ENCODE measurements at places on chromosomes 7 and 10. TPM values are rescaled to one million over a fixed set of nuclear protein-coding genes. Genes with fewer than 3 reads are reported as not detected.

ERVW-1 gene
- total RNA-seq, result not detected

OR6B1 gene
- total RNA-seq, result not detected

FAM13C gene
- total RNA-seq, result 7.8 TPM

PTPN20 gene
- total RNA-seq, result 14.3 TPM

- DNase-seq, result no peak
Measured at GRCh38 chr7:97167176-97167575, 49.7 kb downstream of the SDHAF3 start.

DNA sequence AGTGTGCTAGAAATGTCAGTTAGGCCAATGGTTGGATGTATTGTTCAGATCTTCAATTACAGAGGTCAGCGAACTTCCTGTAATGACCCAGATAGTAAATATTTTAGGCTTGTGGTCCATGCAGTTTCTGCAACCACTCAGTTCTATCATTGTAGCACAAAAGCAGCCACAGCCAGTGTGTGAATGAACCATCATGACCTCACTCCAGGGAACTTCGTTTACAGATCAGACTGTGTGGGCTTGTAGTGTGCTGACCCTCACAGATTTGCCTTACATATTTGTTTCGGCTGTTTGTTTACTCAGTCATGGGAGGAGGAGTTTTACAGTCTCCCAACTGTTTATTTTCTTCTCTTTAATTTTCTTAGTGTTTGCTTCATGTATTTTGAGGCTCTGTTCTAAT, 55.4 kb downstream of the LANCL2 start:
- no peak for DNase-seq

DNA sequence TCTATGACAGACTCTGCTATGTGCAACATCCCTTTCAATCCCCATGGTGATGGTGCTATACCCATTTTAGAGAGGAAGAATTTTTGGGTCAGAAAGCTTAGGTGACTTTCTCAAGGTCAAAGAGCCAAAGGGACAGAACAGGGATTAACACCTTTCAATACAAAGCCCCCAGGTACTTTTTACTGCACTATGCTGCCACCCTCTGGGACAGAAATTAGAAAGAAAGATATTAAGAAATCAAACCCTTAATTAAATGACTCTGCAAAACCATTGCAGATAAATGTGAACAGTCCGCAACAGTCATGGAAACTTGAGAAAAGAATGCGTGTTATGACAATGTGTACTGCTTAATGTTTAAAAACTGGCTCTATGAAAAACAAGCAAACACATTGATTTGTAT, 673.7 kb downstream of the MAGI2 start:
- DNase-seq, result no peak

GRCh38 chr10:110566472-110567200, 859 bp upstream of the SMC3 start:
- no peak for DNase-seq

DNA sequence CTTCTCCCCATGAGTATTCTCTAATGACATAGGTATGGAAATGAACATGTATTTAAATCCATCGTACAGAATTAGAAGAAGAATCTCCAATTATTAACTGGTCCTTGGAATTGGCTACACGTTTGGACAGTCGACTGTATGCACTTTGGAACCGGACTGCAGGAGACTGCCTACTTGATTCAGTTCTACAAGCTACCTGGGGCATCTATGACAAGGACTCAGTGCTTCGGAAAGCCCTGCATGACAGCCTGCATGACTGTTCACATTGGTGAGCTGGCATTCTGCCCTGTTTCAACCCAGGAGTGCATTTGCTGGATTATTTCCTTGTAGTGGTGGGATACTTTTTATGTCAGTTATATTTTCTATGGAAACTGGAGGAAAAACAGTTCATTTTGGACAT, 32.2 kb downstream of the ZRANB1 start:
- no peak for DNase-seq

DNA sequence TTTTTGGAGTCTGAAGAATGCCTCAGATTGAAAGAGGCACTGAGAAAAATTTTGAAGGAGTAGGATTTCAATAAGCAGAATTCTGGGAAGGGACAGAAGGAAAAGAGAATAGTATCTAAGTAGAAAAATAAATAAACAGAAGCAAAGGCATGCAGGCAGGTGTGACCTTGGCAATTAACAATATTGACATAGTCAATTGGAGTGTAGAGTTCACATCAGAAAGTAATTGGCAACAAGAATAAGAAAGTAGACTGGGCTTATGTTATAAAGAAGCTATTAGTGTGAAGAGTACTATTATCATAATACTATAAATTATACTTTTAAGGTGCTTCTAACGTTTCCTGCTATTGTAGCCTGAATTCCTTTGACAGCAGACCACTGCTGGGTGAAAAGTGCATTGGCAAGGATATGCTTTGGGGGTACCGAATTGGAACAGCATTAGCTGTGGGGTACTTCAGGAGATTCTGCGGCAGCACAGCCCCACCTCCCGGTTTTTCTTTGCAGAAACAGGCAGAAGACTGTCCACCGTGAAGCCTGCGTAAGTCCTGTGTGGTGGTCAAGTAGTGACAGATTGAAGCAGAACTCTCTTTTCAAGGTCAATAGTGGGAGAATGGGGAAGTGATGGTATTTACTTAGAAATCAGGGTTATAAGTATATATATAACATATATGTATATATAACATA, 357.0 kb downstream of the THSD7A start:
- DNase-seq, result no peak

GRCh38 chr10:62062752-62063512, 161.4 kb downstream of the ARID5B start:
- DNase-seq, result no peak

DNA sequence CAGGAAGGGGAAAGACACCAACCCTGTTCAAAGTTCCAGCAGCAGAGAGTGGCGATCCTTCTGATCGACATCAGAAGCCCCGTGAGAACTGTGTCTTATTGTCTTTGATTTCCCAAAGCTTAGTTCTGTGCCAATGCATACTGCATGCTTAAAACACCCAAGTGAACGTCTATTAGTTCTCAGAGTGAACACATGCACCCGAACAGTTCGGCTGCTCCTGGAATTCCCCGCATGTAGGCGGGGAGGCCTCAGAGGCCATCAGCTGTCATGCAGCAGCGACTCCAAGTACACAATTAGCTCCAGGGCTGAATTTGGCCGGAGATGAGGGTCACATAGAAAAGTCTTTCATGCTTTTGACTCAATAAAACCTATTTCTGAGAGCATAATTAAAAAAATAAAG, 276.9 kb downstream of the ZMYND11 start:
- no peak for DNase-seq

DNA sequence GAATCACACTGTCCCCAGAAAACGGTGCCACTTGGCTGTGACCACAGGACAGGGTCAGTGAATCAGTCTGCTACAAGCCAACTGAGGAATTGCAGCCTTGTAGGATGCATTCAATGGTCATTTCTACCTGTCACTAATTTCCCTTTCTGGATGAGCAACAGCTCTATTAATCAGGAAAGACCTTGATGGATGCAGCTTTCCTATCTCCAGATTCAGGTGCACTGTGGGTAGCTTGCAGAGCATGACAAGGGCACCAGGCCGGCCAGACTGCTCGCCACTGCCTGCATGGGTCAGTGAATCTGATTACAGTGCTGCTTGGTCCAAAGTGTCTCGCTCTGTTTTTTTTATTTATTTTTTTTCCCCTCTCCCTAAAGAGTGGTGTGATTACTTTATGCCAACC, 506.8 kb upstream of the AUTS2 start:
- DNase-seq, result no peak

GRCh38 chr10:102650655-102651454, 6.6 kb downstream of the TRIM8 start:
- no peak for DNase-seq

DNA sequence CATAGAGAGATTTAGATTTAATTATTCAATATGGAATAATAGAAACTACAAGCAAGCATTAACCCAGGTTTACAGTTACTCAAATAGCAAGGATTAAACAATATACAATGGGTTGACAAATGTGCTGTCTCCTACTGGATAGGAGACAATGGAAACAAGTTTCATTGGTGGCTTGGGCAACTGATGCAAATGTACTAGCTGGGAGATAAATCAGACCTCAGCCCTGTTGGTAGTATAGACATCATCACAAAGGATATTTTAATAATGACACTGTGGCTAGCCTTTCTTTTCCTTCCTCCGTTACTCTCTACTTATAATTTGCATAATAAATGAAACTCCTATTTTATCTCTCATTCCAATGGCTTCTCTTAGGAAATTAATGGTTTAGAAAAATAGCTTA, 96.5 kb upstream of the DKK1 start:
- DNase-seq, result no peak

DNA sequence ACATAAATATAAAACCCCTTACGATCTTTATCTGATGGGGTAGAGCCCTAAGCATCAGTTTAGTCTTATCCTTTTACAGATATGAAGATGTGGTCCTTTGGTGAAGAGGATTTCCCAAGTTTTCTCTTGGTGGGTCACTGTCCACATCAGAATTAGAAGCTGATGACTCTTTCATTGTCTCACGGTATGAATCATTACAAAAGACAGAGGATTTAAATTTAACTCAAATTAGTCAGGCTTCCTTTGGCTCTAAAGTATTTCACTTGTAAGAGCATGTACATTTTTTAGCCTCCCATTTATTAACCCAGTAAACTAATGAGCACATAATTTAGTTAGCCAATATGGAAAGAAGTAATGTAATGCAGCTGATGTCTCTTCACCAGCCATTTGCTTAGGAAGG, 49.9 kb upstream of the TMEM26 start:
- no peak for DNase-seq

DNA sequence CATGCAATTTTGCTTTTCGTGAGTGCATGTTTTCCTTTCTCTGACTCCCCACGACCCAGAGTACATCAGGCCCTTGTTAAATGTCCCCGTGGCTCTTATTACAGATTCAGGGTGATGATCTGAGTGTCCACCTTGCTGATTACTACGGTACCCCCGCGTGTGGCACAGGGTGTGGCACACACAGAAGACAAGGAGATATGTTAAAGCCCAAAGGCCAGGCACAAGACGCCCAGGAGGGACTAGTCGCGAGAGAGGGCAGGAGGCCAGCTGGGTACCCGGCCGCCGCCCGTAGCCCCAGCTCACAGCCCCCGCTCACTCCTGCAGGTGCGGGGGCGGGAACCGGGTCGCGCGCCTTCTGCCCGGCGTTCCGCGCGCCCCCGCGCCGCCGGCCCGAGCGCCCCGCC, 281 bp upstream of the EXOC6 start:
- DNase-seq, result no peak

GRCh38 chr7:5776894-5777660, 4.4 kb downstream of the RNF216 start:
- no peak for DNase-seq

All from Right ventricle myocardium inferior (tissue), 1 donor.